DND-41 (cell line): ENCODE measurements at places on chromosomes 12 and 14.
A peak's percentile ranks its signal among the peaks of the same experiment; 100 is the strongest.

DNA sequence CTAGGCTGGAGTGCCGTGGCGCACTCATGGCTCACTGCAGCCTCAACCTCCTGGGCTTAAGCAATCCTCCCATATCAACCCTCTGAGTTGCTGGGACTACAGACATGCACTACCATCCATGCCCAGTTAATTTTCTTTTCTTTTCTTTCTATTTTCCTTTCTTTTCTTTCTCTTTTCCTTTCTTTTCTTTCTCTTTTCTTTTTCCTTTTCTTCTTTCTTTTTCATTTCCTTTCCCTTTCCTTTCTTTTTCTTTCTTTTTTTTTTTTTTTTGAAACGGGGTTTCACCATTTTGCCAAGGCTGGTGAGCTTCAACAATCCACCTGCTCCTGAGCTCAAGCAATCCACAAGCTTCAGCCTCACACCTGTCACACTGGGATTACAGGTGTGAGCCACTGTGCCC lies 60.1 kb upstream of the ACSS3 start:
- no peak overlapping the region for H3K27ac ChIP-seq
- no peak for DNase-seq
- H3K27me3 ChIP-seq = no peaks in the 10 kb centered on the region
- H3K4me1 ChIP-seq = no peaks in the 10 kb centered on the region
- no peak overlapping the region for H3K4me3 ChIP-seq

DNA sequence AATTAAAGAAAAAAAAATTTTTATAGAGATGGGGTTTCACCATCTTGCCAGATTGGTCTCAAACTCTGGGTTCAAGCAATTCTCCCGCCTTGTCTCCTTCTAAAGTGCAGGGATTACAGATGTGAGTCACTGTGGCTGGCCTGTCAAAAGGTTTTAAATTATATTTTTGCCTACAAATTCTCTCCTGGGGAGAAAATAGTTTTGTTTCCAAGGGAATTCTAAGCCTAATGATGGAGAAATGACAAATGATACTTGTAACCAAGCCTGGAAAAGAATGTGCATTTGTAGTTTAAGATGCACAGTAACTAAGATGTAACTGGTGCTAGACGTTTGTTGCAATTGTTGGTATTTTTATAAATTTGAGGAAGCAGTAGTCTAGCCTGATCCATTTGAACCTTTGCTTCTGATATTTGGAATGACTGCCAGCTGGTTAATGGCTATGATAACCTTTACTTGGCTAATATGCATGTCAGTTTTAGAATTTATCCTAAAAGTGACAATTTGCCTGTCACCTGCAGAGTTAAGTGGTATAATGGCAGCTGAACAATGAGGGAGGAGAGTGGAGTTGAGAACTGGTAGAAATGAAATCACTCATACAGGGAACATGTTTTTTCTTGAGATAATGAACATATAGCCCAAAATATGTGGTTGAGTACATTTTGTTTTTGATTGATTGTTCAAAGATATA lies 148.0 kb downstream of the FUT8 start:
- no peaks in the 10 kb centered on the region for H3K27me3 ChIP-seq
- H3K4me3 ChIP-seq = no peak overlapping the region
- H3K27ac ChIP-seq = no peak overlapping the region
- H3K36me3 ChIP-seq = peaks cover 39% of the 10 kb centered on the region
- H3K4me1 ChIP-seq = no peaks in the 10 kb centered on the region

- H3K27me3 ChIP-seq = no peaks in the 10 kb centered on the region
- no peak overlapping the region for H3K4me3 ChIP-seq
- H3K4me1 ChIP-seq = no peaks in the 10 kb centered on the region
- no peak for DNase-seq
Measured at GRCh38 chr14:30211326-30211725, 283.7 kb upstream of the PRKD1 start.

DNA sequence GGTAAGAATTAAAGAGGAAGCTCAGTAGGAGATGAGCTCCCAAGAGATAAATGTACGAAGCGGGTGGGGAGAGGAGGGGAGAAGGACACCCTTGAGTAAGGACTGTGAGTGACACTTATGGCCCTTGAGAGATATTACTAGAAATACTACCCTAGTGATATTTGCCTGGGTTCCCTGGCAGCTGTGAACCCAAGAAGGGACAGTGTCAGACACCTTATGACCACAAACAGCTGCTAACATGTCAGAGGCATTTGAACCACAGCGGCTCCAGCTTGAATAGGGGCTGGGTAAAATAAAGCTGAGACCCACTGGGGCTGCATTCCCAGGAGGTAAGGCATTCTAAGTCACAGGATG lies 19.6 kb upstream of the SLC6A12 start:
- peaks cover 17% of the 10 kb centered on the region for H3K27me3 ChIP-seq
- no peak for DNase-seq

- H3K36me3 ChIP-seq = no peaks in the 10 kb centered on the region
- no peaks in the 10 kb centered on the region for H3K4me1 ChIP-seq
- no peak overlapping the region for H3K4me3 ChIP-seq
- H3K27me3 ChIP-seq = no peaks in the 10 kb centered on the region
- H3K27ac ChIP-seq = no peak overlapping the region
Measured at GRCh38 chr12:26091822-26092221, 33.0 kb downstream of the BHLHE41 start.

DNA sequence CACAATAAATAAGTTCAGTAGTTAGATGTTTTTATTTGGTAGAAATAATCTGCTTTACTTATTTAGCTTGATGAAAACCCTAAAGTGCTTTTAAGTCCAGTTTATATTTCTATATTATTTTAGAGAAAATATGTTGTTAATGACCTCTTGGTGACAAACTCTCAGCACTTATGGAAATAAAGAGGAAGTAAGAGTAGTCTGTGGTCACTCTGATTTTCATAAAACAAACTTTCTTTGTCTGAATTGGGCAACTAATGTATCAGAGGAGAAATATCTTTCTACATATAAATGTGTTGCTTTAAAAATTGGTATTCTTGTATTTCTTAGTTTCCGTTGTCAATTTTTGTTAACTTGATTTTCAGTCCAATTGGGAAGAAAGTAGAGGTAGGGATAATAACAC lies 878.9 kb upstream of the SEL1L start:
- no peaks in the 10 kb centered on the region for H3K4me1 ChIP-seq
- H3K27ac ChIP-seq = no peak overlapping the region
- no peaks in the 10 kb centered on the region for H3K27me3 ChIP-seq
- H3K36me3 ChIP-seq = no peaks in the 10 kb centered on the region
- DNase-seq = no peak

DNA sequence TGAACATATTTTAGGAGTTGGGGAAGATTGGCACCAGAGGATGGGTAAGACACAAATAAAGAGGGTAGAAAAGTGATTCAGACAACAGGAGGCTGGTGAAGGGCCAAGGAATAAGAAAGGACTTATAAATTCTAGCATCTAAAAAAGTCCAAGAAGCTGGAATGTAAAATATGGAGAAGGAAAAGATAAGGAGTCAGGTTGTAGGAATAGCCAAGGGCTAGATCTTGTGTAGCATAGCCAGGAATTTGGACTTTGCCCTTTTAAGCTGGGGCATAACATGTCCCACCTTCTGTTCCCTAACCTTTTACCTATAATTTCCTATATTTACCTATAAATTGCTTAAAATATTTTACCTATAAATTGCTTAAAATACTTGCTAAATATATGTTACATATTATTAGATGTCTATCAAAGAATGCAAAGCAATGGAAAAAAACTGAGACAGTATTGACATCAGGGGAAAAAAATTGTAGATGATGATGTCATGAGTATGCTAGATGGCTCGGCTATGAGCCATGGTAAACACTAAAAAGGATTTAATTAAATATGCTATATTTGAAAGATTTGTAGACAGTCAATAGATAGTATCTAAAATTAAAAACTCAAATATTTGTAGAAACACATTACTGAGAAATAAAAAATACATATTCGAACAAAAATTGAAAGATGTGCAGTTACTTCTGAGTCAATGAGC lies 99.7 kb upstream of the PLEKHG7 start:
- no peak overlapping the region for H3K27ac ChIP-seq
- H3K4me3 ChIP-seq = no peak overlapping the region
- H3K27me3 ChIP-seq = no peaks in the 10 kb centered on the region
- no peak for DNase-seq
- H3K4me1 ChIP-seq = no peaks in the 10 kb centered on the region
- no peaks in the 10 kb centered on the region; the same call in 1 of the 2 replicates for H3K36me3 ChIP-seq

- no peak for DNase-seq
- no peak overlapping the region for H3K4me3 ChIP-seq
- no peaks in the 10 kb centered on the region for H3K36me3 ChIP-seq
- H3K4me1 ChIP-seq = no peaks in the 10 kb centered on the region
Measured at GRCh38 chr12:130975116-130975515, 21.4 kb downstream of the ADGRD1 start.

DNA sequence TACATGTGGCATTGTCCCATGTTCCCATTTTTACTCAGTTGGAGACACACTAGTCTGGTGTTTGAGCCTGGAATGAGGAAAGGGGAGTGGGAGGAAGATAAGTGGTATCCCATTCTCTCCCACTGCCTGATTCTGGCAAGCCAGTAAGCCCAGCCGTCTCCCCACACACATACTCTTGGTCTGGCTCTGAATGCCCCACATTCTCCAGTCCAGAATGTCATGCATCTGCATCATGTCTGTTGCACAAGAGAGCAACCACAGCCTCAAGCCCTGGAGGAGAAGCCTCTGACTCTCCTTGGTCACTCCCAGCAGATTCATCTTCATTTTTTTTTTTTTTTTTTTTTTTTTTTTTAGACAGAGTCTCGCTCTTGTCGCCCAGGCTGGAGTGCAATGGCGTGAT lies 48.0 kb downstream of the DRAM1 start:
- no peaks in the 10 kb centered on the region for H3K27me3 ChIP-seq
- H3K36me3 ChIP-seq = no peaks in the 10 kb centered on the region
- DNase-seq = no peak
- no peaks in the 10 kb centered on the region for H3K4me1 ChIP-seq
- H3K27ac ChIP-seq = no peak overlapping the region
- no peak overlapping the region for H3K4me3 ChIP-seq

DNA sequence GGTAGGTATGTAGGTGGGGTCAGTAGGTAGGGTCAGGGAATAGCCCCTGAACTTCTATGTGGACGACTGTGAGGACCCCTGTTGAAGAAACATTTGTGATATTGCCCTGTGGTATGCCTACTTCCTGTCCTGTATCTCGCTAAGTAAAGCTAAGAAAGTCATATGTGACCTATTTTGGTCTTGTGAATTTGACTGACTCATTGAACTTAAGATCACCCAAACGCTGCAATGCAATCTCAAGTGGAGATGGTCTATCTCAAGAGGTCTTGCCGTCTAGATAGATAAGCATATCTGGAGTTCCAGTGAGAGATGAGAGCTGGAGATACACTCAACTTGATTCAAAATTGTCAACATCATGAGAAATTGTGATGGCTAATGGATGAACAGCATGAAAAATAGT lies 73.8 kb downstream of the TRAFD1 start:
- DNase-seq = no peak
- no peak overlapping the region for H3K27ac ChIP-seq
- H3K27me3 ChIP-seq = no peaks in the 10 kb centered on the region
- H3K4me3 ChIP-seq = no peak overlapping the region

- DNase-seq = no peak
- no peak overlapping the region for H3K27ac ChIP-seq
- H3K27me3 ChIP-seq = no peaks in the 10 kb centered on the region
- no peak overlapping the region for H3K4me3 ChIP-seq
Measured at GRCh38 chr14:55121628-55122439, 7.2 kb upstream of the LGALS3 start.

DNA sequence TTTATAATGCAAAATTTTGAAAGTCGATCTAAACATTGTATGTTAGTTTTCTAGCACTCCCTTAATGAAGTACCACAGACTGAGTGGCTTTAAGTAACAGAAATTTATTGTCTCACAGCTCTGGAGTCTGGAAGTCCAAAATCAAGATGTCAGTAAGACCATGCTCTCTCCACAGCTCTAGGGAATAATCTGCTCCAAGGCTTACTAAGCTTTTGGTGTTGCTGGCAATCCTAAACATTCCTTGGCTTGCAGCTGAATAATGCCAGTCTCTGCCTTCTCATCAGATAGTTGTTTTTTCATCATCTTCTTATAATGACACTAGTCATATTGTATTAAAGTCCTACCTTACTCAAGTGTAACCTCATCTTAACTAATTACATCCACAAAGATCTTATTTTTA lies 102.2 kb downstream of the RASSF9 start:
- DNase-seq = no peak
- no peak overlapping the region for H3K27ac ChIP-seq
- no peak overlapping the region for H3K4me3 ChIP-seq
- H3K27me3 ChIP-seq = no peaks in the 10 kb centered on the region

- no peak overlapping the region for H3K27ac ChIP-seq
- no peak overlapping the region for H3K4me3 ChIP-seq
- no peaks in the 10 kb centered on the region for H3K4me1 ChIP-seq
Measured at GRCh38 chr14:33617154-33617553, 333.7 kb downstream of the EGLN3 start.

GRCh38 chr14:55838529-55839052 lies 258.6 kb downstream of the KTN1 start:
- H3K36me3 ChIP-seq = no peaks in the 10 kb centered on the region
- H3K27me3 ChIP-seq = no peaks in the 10 kb centered on the region
- no peak overlapping the region for H3K27ac ChIP-seq
- H3K4me3 ChIP-seq = no peak overlapping the region
- no peaks in the 10 kb centered on the region for H3K4me1 ChIP-seq

DNA sequence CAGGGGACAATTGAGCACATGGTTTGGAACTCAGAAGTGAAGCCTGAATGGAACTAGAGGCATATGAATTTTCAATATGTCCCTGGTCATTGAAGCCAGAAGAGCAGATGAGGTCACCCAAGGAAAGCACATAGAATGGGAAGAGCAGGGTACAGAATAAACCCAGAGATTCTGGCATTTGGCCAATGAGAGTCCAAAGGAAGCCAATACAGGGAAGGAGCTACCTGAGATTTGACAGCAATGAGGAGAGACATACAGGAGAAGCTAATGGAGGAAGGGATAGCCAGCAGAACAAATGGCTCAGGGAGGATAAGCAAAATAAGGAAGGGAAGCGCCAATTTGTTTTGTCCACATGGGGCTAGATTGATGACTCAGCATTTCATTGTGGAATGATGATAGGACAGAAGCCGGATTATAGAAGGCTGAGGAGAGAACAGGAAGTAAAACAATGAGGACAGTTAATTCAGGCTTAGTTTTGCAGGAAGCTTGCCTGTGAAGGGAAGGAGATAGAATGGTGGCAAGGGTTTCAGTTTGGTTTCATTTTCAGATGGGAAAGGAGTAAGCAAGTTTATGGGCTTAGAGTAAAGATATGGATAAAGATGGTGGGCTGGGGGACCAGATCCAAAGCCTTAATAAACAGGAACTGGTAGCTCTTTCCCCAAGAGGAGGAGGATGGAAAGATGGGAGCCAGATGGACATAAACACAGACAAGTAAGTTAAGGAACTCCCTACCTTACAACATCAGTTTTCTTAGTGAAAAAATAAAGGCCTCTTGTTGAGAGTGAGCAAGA lies 3.2 kb upstream of the SPTSSA start:
- H3K27ac ChIP-seq = peak overlapping the region; percentile 37
- H3K4me3 ChIP-seq = no peak overlapping the region
- no peaks in the 10 kb centered on the region for H3K36me3 ChIP-seq
- H3K4me1 ChIP-seq = peaks cover 31% of the 10 kb centered on the region
- H3K27me3 ChIP-seq = no peaks in the 10 kb centered on the region
- DNase-seq = no peak

DNA sequence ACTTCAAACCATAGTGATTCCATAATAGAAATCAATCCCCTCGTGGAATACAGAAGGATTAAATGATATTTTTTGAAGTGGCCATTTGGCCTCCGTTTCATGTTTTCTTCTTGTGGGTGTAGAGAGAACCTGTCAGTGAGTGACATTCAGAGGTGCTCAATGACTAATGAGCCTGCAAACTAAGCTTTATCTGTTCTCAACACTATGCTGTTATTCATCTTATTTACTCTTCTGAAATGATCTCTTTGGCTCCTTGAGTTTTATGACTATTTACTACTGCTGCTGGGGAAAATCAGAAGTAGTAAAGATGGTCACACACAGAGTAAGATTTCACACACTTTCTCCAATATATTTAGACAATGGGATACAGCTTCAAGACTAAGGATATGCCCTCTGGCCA lies 30.4 kb downstream of the ATP2B1 start:
- H3K27ac ChIP-seq = no peak overlapping the region
- no peaks in the 10 kb centered on the region for H3K4me1 ChIP-seq
- no peaks in the 10 kb centered on the region for H3K36me3 ChIP-seq
- H3K27me3 ChIP-seq = no peaks in the 10 kb centered on the region
